Muscle of arm (tissue), 14 donors: ENCODE measurements at places on chromosomes 12 and 14. TPM values are rescaled to one million over a fixed set of nuclear protein-coding genes. Genes with fewer than 3 reads are reported as not detected.

Gene SRRM4
- polyA plus RNA-seq = 1.2 TPM

Gene RND1
- polyA plus RNA-seq = 0.70 TPM

- DNase-seq = no peak
These were observed 18.2 kb upstream of the IRF2BPL start for GRCh38 chr14:77046721-77047120.

- no peak for DNase-seq
These were observed 18.7 kb downstream of the SSTR1 start for GRCh38 chr14:38226366-38226765.

DNA sequence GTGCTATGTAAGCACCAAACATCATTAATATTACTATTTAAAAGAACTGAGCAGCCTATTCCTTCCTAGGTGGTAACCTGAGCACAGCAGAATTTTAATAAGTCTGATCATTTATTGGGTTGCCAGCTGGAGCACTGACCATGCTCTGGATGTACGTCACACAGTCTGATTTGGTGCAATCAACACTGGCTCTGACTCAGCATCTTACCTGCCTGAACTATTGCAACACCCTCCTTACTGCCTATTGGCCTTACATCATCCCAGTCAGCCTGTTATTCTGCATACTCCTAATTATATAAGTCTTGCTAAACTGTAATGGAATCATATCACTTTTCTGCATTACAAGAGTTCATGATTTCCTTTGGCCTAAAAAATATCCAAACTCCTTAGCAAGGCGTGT, 149.7 kb downstream of the PTPRO start:
- DNase-seq = no peak

DNA sequence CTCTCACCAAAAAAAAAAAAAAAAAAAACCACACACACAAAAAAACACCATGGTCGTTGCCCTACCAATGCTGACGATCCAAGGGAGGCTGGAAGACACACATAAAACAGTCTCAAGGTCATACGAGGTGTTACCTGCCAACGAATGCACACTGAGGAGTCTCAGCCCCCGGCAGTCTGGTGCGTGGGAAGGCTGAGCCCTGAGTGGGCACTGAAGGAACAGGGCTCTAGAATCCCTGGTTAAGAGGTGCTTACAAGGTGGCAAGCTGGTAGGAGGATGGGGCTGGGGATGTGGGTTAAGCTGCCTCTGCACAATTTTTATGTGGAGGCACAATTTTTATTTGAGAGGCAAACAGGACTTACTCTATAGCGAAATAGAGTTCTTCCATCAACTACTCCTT, 7.9 kb downstream of the LTBP2 start:
- DNase-seq = no peak

DNA sequence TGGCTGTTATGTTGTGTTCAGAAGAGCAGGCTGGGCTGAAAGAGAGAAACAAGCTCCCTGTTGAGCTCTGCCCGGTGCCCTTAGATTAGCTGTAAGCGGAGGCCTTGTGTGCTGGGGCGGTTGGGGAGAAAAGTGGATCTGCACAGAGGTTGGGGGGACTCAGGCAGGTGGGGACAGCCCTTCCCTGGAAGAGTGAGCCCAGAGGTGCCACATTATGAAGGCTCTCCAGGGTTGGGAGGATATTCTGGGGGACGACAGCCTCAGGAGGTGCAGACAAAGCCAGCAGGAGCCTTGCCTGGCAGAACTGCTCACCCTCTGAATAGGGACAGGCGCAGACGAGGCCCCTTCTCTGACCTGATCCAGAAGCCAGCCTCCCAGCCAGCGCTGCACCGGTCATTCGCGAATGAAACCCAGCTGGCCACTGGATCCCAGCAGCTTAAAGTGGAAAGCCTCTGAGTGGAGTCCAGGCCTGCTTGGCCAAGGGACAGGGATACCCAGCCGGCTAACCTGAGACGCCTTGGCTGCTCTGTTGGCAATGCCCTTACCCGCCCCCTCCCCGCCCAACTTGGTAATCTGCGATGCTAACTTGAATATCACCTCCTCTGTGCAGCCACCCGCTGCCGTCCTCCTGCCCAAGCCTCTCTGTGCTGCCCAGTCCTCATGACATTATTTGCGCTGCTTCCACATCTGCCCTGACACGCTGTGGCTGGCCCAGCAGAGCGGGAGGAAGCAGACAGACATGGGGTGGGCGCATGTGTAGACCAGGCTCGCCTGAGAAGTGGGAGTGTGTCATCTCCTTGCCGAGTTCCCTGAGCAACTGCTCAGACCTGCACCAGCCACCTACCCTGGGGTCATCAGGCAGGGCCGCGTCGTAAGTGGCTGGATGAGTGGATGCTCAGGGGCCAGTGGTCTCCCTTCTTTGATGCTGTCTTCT, 5.6 kb downstream of the HIP1R start:
- DNase-seq = no peak
